HEK293T (cell line): ENCODE measurements at places on chromosomes 4 and X.

DNA sequence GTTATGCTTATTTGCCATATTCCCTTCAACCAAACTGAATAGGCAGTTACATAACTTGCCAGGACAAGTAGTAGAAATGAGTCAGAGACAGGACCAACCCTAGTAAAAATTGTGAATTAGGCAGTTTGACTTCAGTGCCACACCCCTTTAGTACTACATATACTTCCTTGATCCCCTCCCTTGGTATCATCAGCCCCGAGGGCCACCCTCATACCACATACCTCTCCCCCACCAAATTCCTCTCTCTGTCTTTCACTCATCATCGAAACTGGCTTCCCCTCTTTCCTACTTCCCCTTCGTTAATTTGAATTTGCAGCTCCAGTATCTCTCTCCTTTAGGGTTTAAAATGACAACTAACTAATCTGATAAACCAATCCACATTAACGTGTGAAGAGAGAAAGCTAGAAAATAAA lies 7.9 kb upstream of the PTPN13 start:
- DNase-seq = no peak

DNA sequence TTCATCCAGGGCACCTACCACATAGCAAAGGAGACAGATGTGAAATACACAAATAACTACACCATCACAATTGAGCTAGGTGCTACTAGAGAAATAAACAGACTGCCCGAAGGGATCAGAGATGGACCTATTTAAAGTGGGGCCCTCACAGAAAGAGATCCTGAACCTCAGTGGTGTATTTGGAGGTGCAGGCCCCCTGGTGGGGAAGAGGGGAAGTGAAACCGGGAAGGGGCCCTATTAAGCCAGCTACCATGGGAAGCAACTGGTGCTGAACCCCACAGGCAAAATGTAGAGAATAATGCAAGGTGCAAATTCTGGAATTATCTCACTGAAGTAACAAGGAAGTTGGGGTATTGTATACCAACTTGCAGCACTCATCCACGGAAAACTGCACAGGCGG lies 78.6 kb upstream of the FAM9A start:
- peak; percentile 15 for DNase-seq

GRCh38 chr4:13378973-13379759 lies 105.0 kb downstream of the RAB28 start:
- no peak for DNase-seq

GRCh38 chrX:43743100-43743822 lies 87.2 kb downstream of the MAOA start:
- DNase-seq = no peak

- no peak for DNase-seq
Measured at GRCh38 chr4:38582889-38583470, 81.0 kb upstream of the KLF3 start.
